ENCODE measurements at places on chromosomes 12 and 14.

- no peak for DNase-seq
Measured at GRCh38 chr14:104930526-104931303, 6.0 kb downstream of the PLD4 start.

- DNase-seq: no peak
Measured at GRCh38 chr12:1206118-1206734, 215.2 kb downstream of the ERC1 start.

DNA sequence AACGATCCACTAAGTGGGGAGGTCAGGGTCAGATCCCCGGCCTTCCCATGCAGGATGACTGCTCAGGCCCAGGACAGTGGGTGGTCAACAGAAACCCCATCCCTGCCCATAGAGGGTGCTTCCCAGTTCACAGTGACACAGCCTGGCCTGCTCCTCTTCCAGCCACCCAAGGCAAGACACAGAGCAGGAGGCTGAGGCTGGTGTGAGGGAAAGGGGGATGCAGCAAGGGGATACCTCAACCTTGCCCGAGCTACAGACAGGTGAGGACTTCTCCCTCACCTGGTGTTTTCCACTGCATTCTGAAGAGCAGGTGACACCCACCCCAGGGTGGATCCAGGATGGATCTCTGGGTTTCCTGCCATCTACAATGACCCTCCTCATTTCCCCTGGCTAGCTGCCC is 106.7 kb downstream of the KIF26A start:
- DNase-seq: no peak

DNA sequence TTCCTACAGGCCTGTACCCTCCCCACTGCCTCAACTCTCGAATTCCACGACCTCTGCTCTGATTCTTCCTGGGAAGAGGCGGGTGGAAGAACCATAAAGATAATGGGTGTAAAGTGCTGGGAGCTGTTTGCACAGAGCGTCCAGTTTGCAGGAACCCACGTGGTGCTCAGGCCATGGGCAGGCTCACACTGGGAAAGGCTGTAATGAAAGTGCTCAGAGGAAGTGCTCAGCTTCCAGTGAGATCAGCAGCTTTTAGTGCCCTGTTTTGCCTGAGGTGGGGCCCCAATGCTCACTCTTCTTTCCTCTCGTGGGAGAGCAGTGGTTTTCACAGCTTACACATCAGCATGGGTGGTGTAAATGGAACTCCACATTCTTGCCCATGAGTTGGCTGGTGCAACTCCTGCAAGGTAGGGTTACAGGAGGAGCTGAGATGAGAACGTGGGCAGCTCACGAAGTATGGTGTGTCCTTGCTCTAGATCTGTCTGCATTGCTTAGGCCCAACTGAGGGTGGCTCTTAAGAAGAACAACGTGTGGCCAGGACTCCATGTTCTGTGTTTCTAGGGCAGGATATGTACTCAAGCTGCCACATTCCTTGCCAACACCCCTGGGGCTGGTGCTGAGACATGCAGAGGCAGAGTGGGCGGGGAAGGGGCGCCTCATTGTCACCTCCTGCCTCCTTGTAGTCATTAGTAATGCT is 2.9 kb downstream of the TMEM63C start:
- no peak for DNase-seq

DNA sequence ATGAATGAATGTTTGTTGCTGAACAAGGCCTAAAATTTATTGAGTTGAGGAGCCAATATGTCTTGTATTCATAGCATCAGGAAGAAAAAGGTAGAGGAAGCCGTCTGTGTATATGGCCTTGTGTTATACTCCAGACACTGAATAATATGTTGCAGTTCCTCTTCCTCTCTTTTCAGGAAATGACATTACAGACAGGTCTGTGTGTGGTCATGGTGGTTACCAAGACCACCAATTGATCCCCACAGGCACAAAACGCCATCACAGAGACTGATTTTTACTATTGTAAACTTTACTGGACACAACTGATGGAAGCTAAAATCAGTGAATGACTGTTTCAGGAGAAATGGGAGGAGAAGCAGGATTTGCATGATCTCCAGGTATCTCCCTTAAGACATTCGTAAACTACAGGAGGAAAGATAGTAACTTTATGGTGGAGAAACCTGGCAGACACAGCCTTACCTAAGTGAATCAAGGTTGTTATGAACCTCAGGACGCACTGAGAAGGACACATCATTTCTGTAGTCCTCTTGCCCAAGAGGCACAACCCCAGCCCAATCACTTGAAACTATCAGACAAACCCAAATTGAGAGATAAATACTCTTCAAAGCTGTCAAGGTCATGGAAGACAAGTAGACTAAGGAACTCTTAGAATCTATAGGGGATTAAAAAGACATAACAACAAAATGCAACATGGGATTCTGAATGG is 334.1 kb upstream of the RGS6 start:
- no peak for DNase-seq

- no peak for DNase-seq
Measured at GRCh38 chr12:89461649-89462612, 62.7 kb downstream of the GALNT4 start.

- no peak for DNase-seq
Measured at GRCh38 chr14:105844047-105844630, 317.8 kb downstream of the TMEM121 start.

GRCh38 chr12:116403546-116403945 is 126.1 kb upstream of the MED13L start:
- no peak for DNase-seq

- DNase-seq: no peak
Measured at GRCh38 chr14:99158150-99158549, 113.8 kb downstream of the BCL11B start.

DNA sequence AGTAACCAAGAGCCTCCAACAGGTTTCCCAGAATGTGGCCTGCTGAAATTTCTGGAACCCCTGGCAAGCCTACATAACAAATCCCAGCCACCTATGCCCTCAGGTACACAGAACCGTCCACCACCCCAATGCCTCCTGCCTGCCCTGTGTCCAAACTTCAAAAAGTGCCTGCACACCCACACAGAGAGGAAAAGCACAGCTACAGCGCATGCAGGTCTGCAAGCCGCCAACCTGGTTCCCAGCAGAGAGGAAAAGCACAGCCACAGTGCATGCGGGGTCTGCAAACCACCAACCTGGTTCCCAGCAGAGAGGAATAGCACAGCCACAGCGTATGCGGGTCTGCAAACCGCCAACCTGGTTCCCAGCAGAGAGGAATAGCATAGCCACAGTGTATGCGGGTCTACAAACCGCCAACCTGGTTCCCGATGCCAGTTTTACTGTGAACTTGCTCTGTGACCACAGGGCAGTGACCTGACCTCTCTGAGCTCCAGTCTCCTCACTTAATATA is 113.5 kb downstream of the SCARB1 start:
- DNase-seq: no peak

- DNase-seq: no peak
Measured at GRCh38 chr12:105032703-105033357, 46.7 kb downstream of the NOPCHAP1 start.

GRCh38 chr12:10191865-10192264 is 13.0 kb downstream of the TMEM52B start:
- DNase-seq: no peak

DNA sequence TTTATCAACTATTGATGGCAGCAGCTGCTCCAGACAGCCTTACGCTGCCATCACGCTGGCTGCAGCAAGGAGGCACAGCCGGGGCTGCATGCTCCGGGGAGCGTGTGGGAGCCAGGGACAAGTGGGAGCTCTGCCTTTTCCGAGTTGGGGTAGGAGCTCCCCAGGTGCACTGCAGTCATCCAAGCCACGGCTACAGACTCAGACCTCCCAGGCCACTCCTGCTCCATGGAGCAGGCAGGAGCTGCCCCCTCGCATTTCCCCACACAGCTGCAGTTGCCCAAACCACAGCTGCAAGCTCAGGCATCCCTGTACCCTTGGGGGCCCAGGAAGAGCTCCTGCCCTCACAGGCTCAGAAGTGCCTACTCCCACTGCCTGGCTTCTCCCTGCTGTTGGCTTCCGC is 184.7 kb downstream of the CPNE8 start:
- no peak for DNase-seq

GRCh38 chr14:89493406-89493805 is 76.4 kb upstream of the FOXN3 start:
- DNase-seq: no peak

- DNase-seq: no peak
Measured at GRCh38 chr12:131693149-131693548, 17.7 kb upstream of the SFSWAP start.

GRCh38 chr14:93207468-93208308 is 632 bp downstream of the UBR7 start:
- no peak for DNase-seq

DNA sequence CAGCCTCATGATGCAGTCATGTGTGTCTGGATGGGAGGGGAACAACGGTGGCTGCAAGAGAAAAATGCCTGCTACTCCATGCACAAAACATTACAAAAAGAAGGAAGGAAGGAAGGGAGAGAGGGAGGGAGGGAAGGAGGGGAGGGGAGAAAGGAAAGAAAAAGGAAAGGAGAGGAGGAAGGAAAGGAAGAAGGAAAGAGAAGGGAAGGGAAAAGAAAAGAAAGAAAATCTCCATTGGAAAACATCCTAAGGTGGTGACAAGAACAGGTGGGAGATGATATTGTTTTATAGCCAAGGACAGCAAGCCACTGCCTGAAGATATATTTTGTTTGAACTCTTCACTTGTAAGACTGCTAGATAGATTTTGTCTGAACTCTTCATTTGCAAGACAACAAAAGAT is 171.8 kb upstream of the EGLN3 start:
- no peak for DNase-seq

GRCh38 chr14:27546111-27546510 is 948.3 kb upstream of the NOVA1 start:
- no peak for DNase-seq

DNA sequence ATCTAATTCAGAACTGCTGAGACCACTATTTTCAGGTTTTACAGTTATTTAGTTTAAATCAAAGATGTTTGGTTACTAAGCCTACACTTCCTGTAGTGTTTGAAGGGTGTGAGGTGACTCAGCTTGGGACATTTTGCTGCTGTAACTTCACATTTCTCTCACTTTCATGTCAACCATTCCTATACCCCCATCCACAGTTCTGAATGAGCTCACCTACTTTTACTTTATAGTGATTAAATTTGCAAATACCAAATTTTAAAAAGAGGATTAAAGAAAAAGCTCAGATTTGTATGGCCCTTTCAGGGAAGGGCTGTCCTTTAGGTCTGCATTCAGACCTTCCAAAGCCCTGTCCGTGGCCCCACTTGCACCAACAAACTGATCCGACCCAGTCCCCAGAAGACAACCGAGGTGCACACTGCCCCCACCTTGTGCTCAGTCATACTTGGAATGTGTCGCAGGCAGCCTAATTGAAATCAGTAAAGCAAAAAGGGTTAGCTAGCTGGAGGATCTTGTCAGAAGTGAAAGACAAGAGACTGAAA is 174.4 kb downstream of the MON2 start:
- DNase-seq: no peak

DNA sequence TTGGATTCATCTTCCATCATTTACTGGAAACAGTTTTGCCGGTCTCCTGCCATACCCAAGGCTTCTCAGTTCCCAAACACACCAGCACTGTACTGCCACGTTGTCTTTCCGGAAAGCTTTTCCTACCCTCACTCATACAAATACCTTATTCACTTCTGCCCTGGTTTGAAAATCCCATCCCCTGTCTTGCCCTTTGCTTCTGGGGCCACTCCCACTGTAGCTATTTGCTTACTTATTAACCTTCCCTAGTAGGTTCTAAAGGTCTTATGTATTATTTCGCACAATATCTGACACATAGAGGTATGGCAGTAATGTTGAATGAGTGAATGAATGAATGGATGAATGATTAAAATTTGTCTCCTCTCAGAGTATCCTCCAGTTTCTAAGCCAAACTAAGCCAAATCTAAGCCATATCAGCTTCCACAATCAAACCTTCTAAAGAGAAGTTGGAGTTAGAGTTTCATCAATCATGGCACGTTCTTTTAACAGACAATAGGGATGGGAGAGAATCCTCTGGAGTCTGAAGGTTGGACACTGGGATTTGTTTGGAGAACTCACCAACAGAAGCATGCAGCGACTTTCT is 18.6 kb downstream of the TSPAN8 start:
- DNase-seq: no peak

- no peak for DNase-seq
Measured at GRCh38 chr14:75866970-75867369, 114.8 kb downstream of the TGFB3 start.

GRCh38 chr12:124705545-124706138 is 138.2 kb upstream of the NCOR2 start:
- DNase-seq: no peak

DNA sequence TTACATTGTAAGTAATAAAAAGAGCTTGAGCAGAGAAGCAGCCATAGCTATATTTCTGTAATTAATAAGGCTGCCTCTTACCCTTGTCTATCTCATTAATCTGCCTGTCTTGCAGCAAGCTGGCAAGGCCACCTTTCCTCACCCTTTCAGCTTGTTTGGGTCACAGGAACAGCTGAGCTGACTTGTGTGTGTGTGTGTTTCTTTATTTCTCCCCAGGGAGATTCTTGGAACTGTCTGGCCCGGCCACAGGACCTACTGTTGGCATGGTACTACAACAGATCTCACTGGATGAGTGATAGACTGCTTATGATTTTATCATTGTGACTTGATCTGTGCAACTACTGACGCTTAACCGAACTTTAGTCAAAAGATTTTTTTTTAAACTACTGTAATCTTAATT is 213.7 kb downstream of the SLC2A13 start:
- DNase-seq: no peak

- no peak for DNase-seq
Measured at GRCh38 chr12:19620222-19620621, 180.9 kb downstream of the AEBP2 start.

DNA sequence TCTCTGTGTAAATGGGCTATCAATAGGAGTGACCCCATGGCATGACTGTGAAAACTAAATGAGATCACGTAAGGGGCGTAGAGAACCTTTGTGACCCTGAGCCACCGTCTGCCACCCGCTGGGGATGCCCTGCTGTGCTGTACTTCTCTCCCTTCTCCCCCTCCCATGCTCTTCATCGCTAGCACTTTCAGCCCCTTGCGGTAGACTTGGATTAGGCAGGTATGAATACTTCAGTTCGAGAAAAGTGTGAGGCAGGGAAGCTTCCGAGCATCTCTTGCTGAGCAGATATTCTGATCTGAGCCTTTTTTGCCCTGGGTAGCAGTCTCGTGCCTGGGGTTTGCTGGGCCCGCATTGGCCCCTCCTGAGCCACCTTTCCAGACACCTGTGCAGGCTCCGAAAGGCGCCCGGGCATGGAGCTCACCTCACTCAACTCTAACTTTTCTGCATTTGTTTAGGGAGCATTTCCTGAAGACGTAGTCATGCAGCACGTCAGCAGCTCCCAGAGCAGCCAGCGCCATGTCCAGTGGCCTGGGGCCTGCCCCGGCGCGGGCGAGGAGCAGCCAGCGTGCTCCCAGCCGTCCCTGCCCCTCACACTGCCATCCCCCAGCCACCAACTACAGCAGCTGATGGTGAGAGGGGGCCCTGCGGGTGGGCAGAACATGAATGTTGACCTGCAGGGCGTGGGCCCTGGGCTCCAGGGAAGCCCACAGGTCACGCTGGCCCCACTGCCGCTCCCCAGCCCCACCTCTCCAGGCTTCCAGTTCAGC is 40.4 kb downstream of the DDX51 start:
- DNase-seq: no peak

- DNase-seq: no peak
Measured at GRCh38 chr14:99840774-99841305, 47.6 kb downstream of the EML1 start.
